A549 treated with Hydrocortisone at 1 μM for 4 hours (cell line): ENCODE measurements at places on chromosomes 4 and X. TPM values are rescaled to one million over a fixed set of nuclear protein-coding genes. Genes with fewer than 3 reads are reported as not detected.

UGT2A1 gene
- not detected in 5 replicates for total RNA-seq

APLN gene
- 0.82 to 1.1 TPM (median 0.85 TPM) in 5 replicates for total RNA-seq

TRPC3 gene
- 0.08 to 0.12 TPM (median 0.10 TPM) in 3 of 5 replicates, not detected in the others for total RNA-seq

NSUN7 gene
- total RNA-seq = 0.31 to 0.43 TPM (median 0.32 TPM) in 5 replicates

SHROOM2 gene
- total RNA-seq = 0.63 to 1.2 TPM (median 0.86 TPM) in 5 replicates

NELFA gene
- 21.1 to 23.5 TPM (median 22.8 TPM) in 5 replicates for total RNA-seq

GPC3 gene
- total RNA-seq = 0.08 to 0.13 TPM in 2 of 5 replicates, not detected in the others

EMCN gene
- total RNA-seq = not detected in 5 replicates

RNF212 gene
- 1.4 to 2.8 TPM (median 2.4 TPM) in 5 replicates for total RNA-seq

IL2 gene
- total RNA-seq = not detected in 5 replicates

CT45A2 gene
- total RNA-seq = 0.10 TPM in 1 of 5 replicates, not detected in the others

PCDH18 gene
- total RNA-seq = not detected in 5 replicates

ODAPH gene
- not detected in 5 replicates for total RNA-seq

PDE5A gene
- total RNA-seq = 0.28 to 0.47 TPM (median 0.39 TPM) in 5 replicates

MECP2 gene
- total RNA-seq = 18.5 to 21.0 TPM (median 19.3 TPM) in 5 replicates

PNMA5 gene
- not detected in 5 replicates for total RNA-seq

ADRA2C gene
- 6.8 to 10.8 TPM (median 9.7 TPM) in 5 replicates for total RNA-seq

WDR44 gene
- 11.1 to 19.6 TPM (median 14.5 TPM) in 5 replicates for total RNA-seq

NLGN4X gene
- 0.02 TPM in 2 of 5 replicates, not detected in the others for total RNA-seq

TMSB15B gene
- 5.5 to 6.6 TPM (median 6.4 TPM) in 5 replicates for total RNA-seq

EXOC1L gene
- total RNA-seq = not detected in 5 replicates

CYTL1 gene
- total RNA-seq = not detected in 5 replicates

RHOXF1 gene
- total RNA-seq = not detected in 5 replicates
